ENCODE measurements at places on chromosomes 1 and 21. TPM values are rescaled to one million over a fixed set of nuclear protein-coding genes. Genes with fewer than 3 reads are reported as not detected.
A peak's percentile ranks its signal among the peaks of the same experiment; 100 is the strongest.

Gene S100A5
- 0.10 TPM for polyA plus RNA-seq

Gene PROK1
- 0.13 TPM for polyA plus RNA-seq

Gene PADI1
- not detected for polyA plus RNA-seq

Gene CD1D
- polyA plus RNA-seq = 5.7 TPM

GRCh38 chr1:205199090-205199930 is 12.2 kb downstream of the DSTYK start:
- DNase-seq = no peak

Gene ALG14
- polyA plus RNA-seq = 9.0 TPM

GRCh38 chr1:227298512-227299240 is 19.6 kb downstream of the CDC42BPA start:
- DNase-seq = no peak

DNA sequence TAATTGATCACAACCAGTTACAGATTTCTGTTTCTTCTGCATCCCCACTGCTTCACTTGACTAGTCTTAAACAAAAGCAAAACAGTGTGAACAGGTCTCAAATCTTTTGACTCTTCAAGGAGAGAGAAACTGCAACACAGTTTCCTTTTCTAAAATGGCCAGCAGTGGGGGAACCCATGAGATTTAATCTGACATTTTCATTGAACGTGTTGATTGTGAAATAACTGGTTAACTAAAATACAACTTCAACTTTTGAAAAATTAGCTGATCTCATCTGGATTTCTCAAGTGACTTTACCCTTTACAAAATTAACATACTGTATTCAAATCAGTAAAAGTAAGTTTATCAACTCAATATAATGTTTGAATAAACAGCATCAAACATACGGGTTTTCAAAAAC is 143.0 kb downstream of the HFM1 start:
- DNase-seq = no peak

Gene NUAK2
- polyA plus RNA-seq = 8.5 TPM

DNA sequence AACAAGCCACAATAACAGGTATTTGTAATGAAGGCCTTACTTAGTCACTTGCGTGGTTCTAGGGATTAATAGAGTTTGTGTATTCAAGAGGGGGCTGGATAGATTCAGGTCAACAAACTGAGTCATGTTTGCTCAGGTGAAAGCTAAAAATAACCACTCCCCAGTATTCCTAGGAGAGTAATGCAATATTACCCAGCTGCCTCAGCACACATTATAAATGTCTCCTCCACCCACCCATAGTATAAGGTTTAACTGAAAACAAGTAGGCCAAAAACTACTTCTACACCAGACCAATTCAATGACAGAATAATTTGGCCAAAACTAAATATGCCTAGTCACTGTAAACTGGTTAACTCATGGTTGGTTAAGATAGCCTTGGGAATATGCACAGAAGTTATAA is 34.4 kb downstream of the WLS start:
- DNase-seq = peak; percentile 47

DNA sequence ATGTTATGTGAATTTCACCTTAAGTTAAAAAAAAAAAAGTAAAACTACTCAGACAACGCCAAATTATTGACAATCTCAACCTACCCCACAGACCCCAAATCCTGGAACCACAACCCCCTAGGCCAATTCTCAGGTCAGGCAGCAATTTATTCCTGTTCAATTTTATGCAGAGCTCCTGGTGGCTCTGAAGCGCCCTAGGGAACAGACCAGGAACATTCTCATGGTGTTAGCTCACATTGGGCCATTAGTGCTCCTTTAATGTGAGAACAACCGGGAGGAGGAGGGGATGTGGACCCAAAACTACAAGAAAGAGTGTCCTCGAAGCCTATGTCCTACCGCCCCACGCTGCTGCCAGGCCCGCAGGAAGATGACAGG is 403 bp upstream of the PSEN2 start:
- no peak for DNase-seq

GRCh38 chr1:11283151-11283550 is 10.2 kb downstream of the UBIAD1 start:
- DNase-seq = no peak

Gene PLXNA2
- polyA plus RNA-seq = 11.7 TPM

DNA sequence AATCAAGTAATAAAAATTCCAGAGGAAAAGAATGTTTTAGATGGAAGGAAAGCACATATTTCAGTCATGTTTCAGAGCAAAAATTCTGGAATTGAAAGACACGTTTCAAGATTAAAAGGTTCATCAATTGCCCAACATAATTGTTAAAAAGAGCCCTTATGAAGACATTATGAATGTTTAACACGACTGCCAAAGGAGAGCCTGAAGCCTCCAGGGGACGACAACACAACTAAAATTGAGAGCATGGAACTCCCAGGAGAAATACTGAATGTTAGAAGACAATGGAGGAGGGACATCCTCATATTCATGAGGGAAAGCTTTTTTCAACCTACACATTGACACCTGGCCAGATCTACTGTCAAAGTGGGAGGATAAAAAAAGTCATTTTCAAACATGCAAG is 16.0 kb downstream of the OR2T11 start:
- DNase-seq = peak; percentile 24

DNA sequence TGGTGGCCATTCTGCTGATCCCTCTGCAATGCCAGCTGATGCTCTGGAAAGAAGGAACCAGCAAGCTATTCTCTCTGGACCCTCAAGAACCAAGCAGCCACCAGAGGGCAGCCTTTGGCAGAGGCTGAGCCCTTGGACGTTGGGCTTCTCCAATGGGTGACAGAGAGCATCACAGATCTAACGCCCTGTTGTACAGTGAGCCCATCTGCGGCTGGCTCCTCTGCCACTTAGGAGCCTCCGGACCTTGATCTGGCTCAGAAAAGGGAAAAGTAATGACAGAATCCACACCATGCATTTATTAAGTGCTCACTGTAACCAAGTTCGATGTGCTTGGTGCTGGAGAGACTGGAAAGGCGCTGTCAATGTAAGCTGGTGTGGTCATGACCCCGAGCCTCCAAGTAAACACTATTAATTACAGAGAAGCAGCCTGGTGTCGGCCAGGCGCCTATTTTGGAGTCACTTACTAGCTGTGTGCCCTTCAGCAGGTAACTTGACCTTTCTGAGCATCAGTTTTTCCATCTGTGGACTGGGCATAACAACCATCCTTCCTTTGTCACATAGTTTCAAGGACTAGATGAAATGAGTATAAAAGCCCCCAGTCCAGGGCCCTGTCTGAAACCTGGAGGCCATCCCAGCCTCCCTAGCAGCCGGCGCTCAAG is 34.9 kb downstream of the ECE1 start:
- DNase-seq = peak; percentile 80

- DNase-seq = no peak
Observed at GRCh38 chr1:199113265-199113869, 474.5 kb downstream of the PTPRC start.

- no peak for DNase-seq
Observed at GRCh38 chr1:4696161-4696745, 41.8 kb downstream of the AJAP1 start.

DNA sequence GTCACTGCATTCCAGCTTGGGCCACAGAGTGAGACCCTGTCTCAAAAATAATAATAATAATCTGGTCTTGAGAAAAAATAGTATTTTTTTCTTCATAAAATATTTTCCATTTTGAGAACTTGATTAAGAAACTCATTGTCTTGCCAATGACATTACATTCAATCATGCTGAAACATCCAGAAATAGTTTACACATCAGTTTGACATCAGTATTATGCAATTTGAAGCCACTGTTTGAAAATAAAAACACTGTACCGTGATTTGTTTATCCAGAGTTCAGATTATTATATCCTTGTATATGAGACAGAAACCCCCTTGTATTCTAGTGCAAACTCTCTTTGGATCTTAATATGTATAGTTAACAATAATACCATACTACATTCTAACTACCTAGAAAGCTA is 6.9 kb downstream of the FMO2 start:
- no peak for DNase-seq

Gene MAEL
- 0.19 TPM for polyA plus RNA-seq

GRCh38 chr1:46582972-46583371 is 21.1 kb downstream of the MKNK1 start:
- DNase-seq = no peak

GRCh38 chr1:75135573-75136194 is 1.5 kb downstream of the LHX8 start:
- no peak for DNase-seq

DNA sequence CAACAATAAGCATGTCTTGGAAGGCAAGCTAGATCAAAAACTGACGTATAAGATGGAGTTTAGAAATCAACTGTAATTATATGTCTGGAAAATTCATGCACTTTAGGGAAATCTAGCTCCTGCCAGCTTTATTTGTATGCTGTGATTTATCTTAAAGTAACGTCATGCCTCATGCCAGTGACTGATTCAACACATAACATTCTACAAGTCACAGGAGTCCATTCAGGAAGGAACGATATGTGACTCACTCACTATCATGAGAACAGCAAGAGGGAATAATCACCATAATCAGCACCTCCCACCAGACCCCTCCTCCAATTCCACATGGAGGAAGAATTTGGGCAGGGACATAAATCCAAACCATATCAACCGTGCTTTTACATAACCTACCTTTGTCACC is 682.4 kb upstream of the ADAMTS5 start:
- DNase-seq = no peak

Gene XKR8
- polyA plus RNA-seq = 7.8 TPM

GRCh38 chr1:46021046-46021996 is 111.1 kb downstream of the PIK3R3 start:
- no peak for DNase-seq

DNA sequence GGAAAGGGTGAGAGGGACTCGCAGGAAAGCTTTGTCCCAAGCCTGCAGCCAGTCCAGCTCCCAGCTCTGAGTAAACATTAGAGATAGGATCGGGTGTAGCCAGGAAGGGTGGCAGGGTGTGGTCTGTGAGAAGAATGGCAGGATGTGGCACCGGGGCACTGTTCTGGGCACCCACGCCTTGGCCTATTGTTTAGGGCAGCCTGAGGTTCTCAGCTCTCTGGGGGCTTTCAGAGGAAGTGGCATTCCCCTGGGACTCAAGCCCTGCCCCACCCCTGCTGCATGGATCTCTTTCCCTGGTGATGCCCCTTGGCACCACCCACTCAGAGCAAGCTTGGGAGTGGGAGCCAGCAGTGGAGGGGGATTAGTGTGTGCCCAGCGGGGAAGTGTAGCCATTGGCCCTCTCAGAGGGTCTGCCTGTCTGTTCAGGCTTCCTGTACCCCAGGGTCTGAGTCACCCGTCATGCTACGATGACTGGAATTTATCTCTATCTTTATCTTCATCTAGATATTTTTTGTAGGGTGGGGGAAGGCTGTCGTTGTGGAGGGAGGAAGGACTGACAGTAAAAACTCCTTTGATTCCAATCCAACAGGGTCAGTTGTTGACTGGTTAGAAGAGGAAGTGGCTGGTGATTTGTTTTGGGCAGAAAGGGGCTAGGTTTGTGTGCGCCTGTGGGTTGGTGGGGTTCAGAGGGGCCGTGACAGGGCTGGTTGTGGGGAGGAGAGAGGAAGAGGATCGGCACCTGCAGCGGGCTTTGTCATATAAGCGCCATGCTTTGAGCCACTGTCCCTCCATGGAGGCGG is 31.6 kb downstream of the SOX13 start:
- no peak for DNase-seq

DNA sequence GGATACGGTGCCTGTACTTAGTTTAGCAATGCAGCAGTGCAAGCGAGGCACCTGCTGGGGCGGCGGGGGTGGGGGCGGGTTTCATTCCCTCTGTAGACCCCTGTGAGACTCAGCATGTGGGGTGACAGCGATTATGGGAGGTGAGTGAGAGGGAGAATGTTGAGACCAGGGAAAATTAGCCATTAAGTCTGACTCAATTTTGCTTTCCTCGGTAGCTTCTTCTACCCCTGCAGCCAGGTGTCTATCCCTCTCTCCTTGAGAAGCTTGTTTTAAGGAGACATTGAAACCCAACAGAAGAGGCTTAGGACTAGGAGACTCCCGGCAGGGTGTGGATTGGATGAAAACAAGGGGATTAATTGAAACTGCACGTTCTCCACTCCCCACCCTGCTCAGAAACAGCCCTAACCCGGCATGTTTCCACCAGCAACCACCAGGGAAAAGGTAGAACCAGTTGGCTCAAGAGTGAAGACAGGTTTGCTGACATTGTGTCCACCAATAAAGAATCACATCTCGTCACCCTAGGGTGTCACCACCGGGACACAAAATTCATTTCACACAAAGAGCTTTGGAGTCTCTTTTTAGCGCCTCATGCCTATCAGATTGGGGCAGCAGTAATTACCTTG is 20.6 kb upstream of the ATF3 start:
- no peak for DNase-seq

- DNase-seq = no peak
Observed at GRCh38 chr1:157173900-157174410, 35.8 kb upstream of the ETV3 start.

- DNase-seq = no peak
Observed at GRCh38 chr1:191876631-191877030, 281.6 kb upstream of the RGS18 start.

GRCh38 chr1:245926888-245927287 is 580.2 kb downstream of the SMYD3 start:
- DNase-seq = no peak

Gene AMIGO1
- polyA plus RNA-seq = 2.0 TPM

- no peak for DNase-seq
Observed at GRCh38 chr1:221241157-221241556, 361.9 kb downstream of the HLX start.

Gene GJA9
- polyA plus RNA-seq = 0.42 TPM

Gene ENTREP3
- polyA plus RNA-seq = 19.4 TPM

DNA sequence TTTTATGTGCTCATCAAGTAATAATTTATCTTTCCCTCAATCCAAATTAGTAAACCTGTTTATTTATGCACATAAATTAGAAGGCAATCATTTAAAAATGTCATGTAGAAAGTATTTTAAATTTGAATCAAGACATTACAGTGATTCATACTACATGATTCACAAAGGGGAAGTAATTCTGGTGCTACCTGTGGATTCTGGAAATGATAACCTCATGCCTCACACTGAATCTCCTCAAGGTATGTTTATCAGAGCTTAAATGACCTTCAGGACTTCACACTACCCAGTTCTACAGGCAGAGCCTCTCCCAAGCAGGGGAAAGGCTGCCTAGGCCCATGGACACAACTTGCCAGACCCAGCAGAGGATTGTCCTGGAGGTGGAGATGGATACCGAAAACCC is 25.2 kb upstream of the TDRD10 start:
- DNase-seq = no peak

Gene KIF17
- polyA plus RNA-seq = 1.2 TPM

GRCh38 chr1:34331020-34331926 is 154.6 kb downstream of the C1orf94 start:
- no peak for DNase-seq

GRCh38 chr1:155323729-155324036 is 3.0 kb downstream of the RUSC1 start:
- DNase-seq = peak; percentile 96

DNA sequence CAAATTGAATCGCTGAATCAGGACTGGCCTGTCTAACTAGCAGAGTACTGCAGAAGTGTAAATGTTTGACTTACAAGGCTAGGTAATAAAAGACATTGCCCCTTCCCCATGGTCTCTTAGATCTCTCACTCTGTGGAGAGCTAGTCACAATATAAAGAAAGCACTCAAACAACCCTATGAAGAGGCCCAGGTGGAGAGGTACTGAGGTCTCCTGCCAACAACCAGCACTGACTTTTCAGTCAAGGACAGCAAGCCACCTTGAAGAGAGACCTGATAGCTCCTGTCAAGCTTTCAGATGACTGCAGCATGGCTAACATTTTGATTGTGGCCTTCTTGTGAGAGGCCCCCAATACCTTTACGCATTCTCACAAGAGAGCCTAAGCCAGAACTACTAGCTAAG is 18.5 kb downstream of the HFM1 start:
- no peak for DNase-seq

GRCh38 chr1:19437891-19438294 is 47.4 kb downstream of the CAPZB start:
- peak; percentile 34 for DNase-seq

- peak; percentile 66 for DNase-seq
Observed at GRCh38 chr1:54163051-54163450, 10.3 kb upstream of the CDCP2 start.

Gene MRPL24
- 58.1 TPM for polyA plus RNA-seq
